ENCODE measurements at places on chromosomes 12 and 14.

GRCh38 chr12:121323908-121324307 is 27.4 kb upstream of the CAMKK2 start:
- no peak for DNase-seq

DNA sequence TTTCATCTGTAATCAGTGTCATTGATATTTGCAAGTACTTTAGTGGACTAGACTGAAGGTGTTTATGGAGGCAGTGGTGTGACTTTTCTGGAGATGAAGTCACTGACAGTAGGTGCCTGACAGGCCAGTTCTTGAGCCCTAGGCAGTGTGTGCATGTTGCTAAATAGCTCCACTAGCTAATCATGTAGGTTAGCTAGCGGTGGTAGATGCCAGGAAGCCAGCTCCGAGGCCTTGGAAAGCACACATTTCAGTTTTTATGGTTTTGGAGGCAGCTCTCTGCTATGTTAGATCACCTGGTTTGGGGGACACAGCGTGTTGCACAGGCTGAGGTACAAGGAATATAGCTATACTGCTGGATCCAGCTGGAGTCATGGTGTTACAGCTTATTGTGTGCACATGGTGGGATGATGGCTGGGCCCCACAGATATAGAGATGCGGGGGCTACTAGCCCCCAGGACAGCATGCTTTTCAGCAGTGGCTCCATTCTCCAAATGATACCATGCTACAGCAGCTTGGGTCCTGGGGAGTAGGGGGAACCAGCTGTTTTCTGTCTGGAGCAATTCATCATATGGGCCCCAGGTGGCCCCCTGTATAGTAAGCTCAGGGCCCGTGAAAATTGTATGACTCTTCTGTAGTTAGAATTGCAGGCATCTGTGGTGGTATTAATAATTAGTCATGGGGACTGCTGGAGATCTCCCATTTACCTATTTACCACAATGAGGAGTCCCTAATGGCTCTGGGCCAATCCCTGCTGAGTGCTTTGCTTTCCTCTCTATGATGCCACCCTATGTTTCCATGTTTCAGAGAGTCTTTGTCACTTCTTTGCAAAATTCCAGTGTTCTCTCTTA is 367.2 kb upstream of the LMO3 start:
- DNase-seq, result no peak

DNA sequence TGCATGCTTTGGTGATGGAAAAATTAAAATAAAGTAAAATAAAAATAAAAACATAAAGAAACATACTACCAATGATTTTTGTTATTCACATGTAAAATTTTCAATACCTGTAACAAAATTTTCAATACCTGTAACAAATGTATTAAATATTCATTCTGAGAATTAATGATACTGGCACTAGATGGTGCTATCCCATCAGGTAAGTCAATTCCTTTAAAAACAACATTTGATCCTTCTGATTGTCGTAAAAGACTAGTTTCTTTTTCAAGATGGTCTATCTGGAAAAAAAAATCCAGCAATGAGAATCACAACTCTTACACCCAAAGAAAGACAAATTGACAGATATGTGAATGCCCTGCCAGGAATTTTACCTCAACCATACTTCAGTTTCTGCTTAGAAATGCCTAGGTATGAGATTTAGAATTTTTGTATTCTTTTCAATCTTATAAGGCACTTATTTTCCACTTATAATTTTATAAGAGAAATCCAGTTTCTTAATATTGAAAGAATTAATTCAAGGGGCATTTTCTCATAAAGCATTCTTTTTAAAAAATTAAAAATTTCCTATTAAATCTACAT is 30.7 kb downstream of the CEP290 start:
- DNase-seq, result no peak

DNA sequence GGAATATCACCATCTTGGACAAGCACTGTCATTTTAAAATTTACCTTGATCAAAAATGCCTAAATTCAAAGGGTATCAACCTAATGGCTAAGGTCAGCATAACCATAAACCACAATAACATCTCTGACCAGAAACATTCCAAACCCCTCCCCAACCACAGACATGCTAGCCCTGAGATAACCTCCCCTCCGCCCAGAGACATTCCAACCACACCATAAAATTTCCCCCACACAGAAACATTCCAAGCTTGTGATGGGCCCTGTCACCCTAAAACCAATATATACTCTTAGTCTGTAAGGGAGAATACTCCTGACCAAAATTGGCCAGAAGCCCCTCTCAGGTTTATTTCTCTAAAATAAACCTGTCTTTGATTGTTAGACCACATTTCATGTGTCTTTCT is 17.7 kb downstream of the EPYC start:
- no peak for DNase-seq

DNA sequence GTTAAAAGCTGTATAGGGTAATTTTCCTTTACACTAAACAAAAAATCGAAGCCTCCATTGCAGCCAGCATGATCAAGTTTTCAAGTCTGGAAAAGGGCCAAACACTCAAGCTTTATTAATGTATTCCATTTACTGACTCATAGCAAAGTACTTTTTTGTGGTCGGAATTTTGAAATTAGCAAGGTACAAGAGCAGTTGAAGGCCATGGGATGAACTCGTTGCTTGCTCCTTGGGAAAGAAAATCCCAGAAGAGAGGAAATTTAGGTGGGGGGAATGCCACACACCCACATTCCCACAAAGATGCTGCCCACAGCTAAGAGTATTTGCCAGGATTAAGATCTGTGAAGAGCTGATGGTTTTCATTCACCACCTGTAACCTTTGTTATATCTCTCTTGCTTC is 333.7 kb downstream of the EGLN3 start:
- DNase-seq, result no peak

- DNase-seq, result no peak
These were observed 187.4 kb upstream of the SLC16A7 start for GRCh38 chr12:59408431-59408830.

GRCh38 chr12:67710582-67710981 is 62.0 kb downstream of the DYRK2 start:
- no peak for DNase-seq

GRCh38 chr12:26822026-26822425 is 11.0 kb downstream of the ITPR2 start:
- no peak for DNase-seq

- DNase-seq, result no peak
These were observed 13.6 kb downstream of the TTC8 start for GRCh38 chr14:88838015-88838414.

DNA sequence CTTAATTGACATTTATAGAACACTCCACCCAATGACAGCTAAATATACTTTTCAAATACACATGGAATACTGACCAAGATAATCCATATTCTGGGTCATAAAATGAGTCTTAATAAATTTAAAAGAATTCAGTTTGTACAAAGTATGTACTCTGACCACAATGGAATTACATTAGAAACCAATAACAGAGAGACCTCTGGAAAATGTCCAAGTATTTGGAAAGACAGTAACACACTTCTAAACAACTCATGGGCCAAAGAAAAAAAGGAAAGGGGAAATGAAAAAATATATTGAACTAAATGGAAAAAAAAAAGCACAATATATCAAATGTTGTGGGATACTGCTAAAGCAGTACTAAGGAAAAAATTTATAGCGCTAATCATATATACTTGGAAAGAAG is 52.0 kb downstream of the CRACR2A start:
- no peak for DNase-seq

GRCh38 chr14:47120645-47121044 is 469.1 kb upstream of the RPL10L start:
- DNase-seq, result no peak

DNA sequence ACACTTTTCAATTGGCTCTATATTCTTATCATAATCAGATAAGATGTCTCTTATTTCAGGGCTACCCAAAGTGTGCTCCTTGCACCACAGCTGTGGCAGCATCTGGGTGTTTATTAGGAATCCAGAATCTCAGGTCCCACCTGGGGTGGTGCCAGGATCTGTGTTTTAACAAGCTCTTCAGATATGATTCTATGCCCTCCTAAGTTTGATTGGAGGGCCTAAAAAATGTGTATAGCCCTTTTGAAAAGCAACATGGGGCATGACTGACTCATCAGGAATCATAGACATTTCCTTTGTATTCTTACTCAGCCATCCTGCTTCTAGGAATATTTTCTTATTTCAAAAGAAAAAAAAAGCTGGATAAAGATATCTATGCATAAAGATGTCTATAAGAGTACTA is 103.1 kb downstream of the HELB start:
- DNase-seq, result no peak

DNA sequence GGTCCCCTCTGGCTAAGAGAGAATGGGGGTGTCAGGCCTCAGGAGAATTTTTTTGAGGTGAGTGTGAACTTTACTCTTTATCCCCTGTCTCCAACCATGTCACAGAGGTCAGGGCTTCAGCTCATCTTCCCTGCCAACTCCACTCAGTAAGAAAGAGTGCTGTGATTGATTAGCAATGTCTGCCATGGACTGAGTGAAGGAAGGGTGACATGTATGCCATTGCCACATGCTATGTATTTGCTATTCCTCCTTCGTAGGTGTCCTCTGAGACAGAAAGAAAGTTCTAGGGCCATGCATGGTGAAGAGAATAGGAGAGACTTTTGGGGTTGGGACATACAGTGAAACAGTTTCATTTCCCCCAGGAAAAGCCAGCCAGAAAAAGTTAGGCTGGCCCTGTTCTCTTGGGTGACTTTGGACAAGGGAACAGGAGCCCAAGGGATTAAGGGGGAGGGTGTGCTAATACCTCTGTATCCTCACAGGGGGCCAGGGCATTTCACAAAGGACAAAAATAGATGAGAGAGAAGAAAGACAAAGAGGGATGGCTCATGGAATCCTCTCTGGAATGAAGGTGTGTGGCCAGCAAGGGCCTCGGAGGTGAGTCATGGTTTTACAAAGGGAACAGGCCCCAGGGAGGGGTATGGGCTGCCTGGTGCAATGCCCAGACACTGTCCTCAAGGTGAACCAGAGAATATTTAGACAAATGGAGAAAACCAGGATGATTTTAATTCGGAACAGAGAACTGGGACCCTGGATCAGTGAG is 13.9 kb upstream of the MYL2 start:
- DNase-seq, result no peak

DNA sequence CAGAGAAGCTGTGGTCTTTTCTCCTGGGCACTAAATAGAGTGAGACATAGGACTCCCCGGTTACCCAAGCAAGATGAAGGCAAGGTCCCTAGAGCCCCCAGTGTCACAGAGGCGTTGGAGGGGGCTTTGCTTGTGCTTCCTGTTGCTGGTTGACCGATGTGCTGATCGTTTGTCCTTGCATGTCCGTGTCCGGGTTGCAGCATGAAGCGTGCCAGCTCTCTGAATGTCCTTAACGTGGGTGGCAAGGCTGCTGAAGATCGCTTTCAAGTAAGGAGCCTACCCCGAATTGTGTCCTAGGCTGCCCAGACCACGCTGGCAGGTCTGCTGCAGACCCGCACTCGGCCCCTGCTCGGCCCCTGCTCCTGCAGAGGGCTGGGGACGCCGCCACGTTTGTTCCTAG is 23.1 kb downstream of the XRCC3 start:
- no peak for DNase-seq

- DNase-seq, result no peak
These were observed 24.3 kb downstream of the PPP1CC start for GRCh38 chr12:110718222-110718908.

- no peak for DNase-seq
These were observed 232.5 kb upstream of the NOS1 start for GRCh38 chr12:117593815-117594400.

- DNase-seq, result no peak
These were observed 158.0 kb downstream of the SLC5A8 start for GRCh38 chr12:101051901-101052550.

- DNase-seq, result no peak
These were observed 9.3 kb upstream of the DLK1 start for GRCh38 chr14:100717386-100717785.

DNA sequence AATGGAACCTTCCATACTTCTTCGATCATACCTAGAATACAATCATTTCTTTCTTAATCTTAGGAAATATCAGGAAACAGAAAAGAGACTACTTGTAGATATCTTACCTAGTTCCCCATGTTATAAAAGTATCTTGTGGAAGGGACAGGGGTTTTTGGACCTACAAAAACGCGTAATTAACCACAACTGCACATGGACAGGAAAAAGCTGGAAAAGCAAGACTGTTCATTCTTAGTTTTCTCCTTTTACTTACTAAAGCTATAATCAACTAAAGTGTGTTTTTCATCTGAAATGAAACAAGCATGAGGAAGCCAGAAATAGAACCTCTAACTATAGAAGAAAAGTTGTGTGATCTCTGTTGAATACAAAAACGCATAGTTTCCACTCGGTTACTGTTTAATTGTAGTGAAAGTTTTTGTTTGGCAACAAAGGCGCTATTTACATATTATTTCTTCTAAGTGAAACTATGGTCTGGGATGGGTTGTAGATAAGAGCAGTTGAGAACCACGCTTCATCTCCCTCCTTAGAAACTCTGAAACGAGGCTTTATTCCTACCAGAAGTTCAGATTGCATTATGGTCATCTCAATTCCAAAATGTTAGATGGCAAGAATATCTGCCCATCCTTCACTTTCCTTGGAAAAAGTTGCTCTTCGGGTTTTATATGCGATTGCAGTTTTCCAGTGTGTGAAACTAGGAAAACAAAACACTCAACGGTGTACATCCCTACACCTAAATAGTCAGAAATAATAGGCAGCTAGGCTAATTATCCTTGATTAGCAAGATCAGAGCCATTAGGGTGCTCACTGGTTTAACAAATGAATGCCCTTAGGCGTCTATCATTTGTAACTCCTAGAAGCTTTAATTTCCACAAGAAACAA is 1.1 kb downstream of the BCAT1 start:
- DNase-seq, result no peak

DNA sequence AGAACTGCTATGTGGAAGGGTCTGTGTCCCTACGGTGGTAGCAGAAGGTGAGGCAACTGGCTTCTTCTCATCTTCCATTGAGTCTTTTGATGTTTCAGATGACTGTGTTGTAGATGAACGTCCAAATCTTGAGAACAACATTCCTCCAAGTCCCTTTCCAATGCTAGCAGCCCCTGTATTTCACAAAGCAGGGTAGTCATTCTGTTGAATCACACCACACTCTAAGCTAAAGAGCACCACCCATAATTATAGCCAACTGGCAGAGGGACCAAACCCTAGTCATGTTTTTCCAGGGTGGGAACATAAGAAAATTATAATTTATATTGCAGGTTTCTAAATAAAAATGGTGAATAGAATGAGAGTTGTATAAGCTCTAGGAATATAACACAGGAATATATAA is 98.7 kb downstream of the DDHD1 start:
- DNase-seq, result no peak

DNA sequence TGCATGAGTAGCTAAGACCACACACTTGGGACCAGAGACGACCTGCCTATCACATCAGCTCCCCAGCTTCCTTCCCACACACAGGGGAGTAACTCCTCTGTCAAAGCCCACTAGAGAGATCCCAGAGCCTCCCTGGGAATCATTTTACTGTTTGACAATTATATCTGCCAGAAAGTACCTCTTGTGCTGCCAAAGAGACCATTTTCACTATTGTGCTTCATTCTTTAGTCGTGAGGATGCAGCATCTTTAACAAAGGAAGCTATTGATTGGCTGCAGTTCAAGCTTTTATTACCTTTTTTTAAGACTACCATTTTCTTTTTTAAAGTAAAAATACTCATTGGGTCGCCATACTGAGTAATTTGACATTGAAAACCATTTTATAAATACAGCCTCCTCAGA is 194.5 kb upstream of the RGS6 start:
- DNase-seq, result no peak

- no peak for DNase-seq
These were observed 214.4 kb downstream of the SPTSSA start for GRCh38 chr14:34247605-34248004.
